ENCODE measurements at places on chromosomes 3 and 15.

DNA sequence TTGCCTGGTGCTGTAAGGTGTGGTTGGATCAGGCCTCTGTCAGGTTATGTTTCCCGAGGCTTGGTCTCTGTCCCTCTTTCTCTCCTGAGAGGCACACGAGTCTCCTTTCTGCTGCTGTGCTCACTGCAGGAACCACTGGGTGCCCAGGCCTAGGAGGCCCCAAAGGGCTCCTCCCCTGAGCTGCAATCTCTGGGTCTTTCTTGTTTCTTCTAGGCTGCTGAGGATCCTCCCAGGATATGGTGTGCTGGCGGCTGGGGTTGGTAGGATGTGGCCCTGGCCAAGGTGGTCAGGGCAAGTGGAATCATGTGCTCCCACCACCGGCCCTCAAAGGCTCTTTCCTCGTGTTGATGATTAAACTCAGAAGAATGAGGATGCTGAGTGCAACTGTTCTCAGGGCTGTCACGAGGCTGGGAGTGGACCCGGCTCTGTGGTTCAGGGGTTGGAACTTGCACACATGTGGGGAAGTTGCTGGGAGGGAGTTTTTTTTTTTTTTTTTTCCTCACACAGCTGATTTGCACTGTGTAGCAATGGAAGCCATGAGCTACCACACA is 43.6 kb upstream of the CTSH start:
- DNase-seq, result peak; percentile 95

- peak; percentile 99 for DNase-seq
Measured at GRCh38 chr3:8509961-8510360, 8.3 kb downstream of the LMCD1 start.

GRCh38 chr3:117557464-117558090 is 848.0 kb downstream of the TUSC7 start:
- DNase-seq, result no peak

GRCh38 chr3:46489875-46490274 is 7.9 kb upstream of the RTP3 start:
- peak; percentile 19 for DNase-seq

- no peak for DNase-seq
Measured at GRCh38 chr15:89806559-89807550, 7.8 kb downstream of the ANPEP start.

DNA sequence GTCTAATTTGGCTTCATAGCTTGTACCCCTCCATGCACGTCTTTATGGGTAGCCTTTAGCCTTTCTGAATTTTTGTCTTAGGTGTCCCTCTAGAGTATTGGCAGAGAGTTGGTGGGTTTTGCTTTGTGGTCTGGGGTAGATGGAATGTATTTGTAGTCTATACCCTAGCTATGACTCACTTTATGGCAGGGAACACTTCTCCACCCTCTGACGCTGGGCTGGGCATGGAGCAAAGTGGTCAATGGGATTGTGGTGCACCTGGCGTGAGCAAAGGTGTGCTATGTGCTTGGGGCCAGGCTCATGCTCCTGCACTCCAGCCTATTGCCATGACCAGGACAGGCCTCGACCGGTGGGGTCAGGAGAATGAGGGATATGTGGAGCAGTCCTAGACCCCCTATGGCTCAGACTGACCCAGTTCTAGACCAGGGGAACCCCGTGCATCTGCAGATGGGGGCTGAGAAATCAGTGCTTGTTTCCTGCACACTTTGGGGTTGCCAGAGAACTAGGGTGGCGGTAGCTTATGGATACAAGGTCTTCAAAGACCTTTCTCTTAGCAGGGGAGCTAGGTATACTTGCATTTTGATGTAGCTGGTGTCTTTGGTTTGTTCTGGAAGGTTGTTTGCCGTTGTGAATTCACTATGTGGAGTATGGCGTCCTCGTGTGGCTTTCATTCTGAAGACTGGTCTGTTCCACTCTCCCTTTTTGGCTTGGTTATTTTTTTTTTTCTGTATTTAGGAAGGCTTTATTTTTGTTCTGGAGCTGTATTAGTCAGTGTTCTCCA is 49.4 kb upstream of the RPL32 start:
- DNase-seq, result no peak

- DNase-seq, result peak; percentile 34
Measured at GRCh38 chr3:30188713-30189112, 417.7 kb upstream of the TGFBR2 start.

DNA sequence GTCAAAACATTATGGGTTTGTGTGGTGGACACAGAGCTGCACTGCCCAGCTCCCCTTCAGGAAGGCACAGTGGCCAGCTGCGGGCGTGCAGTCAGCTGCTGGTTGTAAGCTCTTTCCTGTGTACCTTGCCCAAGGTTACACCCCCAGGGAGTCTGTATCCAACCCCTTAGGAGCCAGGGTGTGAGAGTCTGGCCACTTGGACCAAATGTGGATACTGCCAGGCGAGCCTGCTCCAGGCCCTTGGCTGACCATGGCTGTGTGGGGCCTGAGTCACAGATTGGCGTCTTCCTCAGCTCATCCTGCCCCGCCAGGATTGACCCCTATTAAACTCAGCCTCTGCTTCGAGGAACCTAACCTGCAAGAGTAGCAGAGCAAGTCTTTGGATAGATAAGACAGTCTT is 56.9 kb downstream of the ABHD5 start:
- DNase-seq, result peak; percentile 74

DNA sequence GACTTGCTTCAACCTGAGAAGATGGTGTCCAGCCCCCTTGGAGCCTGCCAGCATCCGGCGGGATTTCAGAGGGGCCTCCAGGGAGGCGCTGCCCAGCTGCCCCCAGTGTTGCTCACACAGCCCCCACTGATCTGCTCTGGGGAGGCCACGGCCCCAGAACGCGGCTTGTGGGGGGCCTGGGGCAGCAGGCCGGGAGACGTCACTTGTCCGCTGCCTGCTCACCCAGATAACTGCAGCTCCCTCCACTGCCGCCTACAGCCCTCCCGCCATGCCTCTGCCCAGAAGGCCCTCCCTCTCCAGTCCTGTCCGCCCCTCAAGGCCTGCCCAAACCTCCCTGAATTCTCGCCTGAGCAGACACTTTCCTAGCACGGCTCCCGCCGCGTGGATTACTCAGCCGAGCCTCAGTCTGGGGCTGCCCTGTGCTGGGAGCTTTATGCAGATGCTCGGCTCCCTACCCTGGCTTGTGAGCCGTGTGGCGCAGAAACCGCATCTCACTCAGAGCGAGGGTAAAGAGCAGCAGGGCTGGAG is 17.2 kb upstream of the ADIPOQ start:
- DNase-seq, result peak; percentile 69

All from fibroblast of mammary gland (primary cell).